ENCODE measurements at places on chromosomes 12 and 14. TPM values are rescaled to one million over a fixed set of nuclear protein-coding genes. Genes with fewer than 3 reads are reported as not detected.

- DNase-seq = no peak
These were observed 223.2 kb downstream of the KTN1 start for GRCh38 chr14:55802986-55803872.

DNA sequence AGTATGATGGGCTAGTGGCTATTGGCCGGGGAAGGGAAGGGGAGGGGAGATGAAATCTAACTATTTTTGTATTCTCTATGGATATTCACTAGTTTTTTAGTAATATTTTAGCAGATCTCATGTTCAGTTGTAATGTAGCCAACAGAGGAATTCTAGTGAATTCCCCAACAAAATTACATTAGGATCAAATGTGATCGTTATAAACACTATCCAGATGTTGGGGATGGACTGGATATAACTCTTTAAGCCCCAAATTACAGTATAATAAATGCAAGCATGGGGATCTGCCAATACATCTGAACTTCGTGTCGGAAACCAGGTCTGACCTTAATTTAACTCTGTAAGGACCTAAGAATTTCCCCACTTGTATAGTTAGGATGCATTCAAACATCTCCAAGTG is 21.5 kb downstream of the LLPH start:
- no peak for DNase-seq

DTD2 gene
- total RNA-seq = 22.0 TPM

DNA sequence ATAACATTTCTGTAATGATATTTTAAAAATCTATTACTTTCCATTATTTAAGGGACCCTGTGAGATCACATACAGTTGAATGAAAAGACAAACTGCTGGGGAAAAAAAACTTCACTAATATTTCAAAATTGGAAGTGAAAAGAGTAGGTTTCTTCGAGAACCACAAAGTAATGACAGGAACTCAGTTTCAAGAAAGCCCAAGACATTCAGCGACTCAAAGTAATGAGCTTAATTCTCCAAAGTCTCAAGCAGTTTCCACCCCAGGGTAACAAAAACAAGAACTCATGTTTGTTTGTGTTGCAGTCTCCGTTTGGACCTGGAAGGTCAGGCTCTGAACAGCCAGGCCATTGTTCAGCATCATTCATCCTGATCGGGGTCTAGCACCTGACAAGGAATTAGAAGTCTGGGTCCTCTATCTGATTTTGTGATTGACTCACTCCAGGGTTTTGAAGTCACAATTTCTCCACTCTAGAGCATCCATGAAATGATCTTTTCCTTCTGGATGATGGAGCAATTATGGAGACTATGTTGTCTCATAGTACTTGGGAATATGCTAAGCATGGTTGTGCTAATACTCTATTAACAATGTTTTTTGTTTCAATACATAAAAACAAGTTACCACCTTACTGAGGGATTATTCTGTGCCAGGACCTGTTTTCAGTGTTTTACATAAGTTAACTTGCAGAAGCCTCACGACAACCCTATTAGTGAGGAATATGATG is 126.9 kb downstream of the SLC25A21 start:
- DNase-seq = no peak

DNA sequence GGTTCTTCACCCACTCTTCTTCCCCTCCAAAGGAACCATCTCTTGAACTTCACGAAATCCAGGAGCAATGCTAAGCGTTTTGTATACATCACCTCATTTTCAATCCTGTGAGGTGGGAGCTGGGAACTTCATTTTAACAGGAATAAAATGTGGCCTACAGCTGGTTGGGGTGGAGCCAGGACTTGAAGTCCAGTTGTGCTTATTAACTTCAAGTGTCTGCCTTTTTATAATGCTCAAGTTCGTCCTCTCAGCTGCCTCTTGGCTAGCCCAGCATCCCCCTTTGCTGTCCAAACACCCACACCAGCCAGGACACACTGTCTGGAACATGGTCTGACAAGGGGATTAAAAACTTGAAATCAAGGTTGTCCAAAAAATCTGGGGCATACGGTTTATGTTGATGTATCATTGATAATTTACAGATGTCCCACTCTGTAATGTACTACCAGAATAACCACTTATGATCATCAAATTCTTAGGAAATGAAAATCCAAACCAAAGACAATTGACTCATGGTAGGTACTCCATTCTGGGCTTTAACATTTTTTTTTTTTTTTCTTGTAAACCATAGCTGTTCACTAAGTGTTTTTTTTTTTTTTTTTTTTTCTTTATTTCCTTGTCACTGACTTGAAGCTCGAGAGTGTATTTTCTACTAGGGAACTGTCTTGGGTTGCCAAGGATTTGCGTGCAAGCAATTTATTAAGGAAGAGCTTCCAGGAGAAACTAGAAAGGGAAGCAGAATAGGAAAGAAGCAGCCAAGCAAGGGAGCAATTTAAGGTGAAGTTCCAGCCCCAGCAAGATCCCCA is 252.3 kb downstream of the EFCAB11 start:
- peak; percentile 42 for DNase-seq
